Breast epithelium (tissue), 4 donors: ENCODE measurements at places on chromosomes 6 and 20.

DNA sequence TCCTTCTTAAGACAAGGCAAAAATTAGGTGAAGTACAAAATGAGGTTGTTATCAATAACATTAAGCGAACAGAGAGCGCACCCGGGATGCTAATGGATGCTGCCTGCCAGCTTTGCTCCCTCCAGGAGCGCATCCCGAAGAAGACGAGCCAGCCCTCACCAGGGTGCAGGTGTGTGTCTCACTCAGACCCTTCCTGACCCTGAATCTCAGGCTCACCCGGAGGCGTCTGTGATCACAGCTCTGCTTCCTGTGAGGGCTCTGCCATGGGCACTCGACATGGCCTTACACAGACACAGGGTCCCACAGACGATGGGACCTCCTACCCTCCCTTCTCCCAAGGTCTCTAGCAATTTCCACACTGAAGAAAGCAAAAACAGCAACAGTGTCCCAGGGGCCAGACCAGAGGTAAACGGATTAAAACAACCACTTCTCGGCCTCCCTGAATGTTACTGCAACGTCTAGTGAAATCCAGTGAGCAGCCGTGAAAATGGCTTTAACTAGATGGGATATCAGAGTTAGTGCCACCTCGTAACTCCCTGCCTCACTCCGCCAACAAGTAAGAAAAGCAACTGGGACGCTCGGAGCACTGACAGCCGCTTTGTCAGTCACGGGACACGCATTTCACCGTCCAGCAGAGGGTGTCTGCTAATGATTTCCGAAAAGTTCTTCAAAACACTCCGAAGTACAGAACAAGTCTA, 11.7 kb downstream of the ZBTB46 start:
- peak overlapping the region; percentile 7 for H3K4me3 ChIP-seq
- H3K36me3 ChIP-seq = no peaks in the 10 kb centered on the region
- peak overlapping the region; percentile 36 for H3K27ac ChIP-seq
- DNase-seq = no peak
- H3K27me3 ChIP-seq = no peaks in the 10 kb centered on the region

DNA sequence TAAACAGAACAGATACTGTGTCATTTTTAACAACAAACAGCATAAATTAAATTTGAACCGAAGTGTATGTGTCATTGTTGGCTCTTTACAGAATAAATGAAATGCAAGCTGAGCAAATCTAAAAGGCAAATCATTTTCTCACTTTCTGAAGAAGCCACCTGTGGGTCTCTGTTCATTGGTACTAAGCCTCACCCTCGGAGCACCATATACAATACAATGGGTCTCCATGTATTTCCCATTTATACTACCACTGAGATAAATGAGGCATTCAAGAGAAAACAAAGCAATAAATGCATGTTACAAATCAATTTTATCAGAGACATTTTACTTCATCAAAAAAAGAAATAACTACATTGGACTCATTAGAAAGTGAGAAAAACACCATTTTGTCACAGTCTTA, 38.9 kb upstream of the HIVEP1 start:
- no peaks in the 10 kb centered on the region for H3K27me3 ChIP-seq
- H3K27ac ChIP-seq = no peak overlapping the region
- DNase-seq = no peak

DNA sequence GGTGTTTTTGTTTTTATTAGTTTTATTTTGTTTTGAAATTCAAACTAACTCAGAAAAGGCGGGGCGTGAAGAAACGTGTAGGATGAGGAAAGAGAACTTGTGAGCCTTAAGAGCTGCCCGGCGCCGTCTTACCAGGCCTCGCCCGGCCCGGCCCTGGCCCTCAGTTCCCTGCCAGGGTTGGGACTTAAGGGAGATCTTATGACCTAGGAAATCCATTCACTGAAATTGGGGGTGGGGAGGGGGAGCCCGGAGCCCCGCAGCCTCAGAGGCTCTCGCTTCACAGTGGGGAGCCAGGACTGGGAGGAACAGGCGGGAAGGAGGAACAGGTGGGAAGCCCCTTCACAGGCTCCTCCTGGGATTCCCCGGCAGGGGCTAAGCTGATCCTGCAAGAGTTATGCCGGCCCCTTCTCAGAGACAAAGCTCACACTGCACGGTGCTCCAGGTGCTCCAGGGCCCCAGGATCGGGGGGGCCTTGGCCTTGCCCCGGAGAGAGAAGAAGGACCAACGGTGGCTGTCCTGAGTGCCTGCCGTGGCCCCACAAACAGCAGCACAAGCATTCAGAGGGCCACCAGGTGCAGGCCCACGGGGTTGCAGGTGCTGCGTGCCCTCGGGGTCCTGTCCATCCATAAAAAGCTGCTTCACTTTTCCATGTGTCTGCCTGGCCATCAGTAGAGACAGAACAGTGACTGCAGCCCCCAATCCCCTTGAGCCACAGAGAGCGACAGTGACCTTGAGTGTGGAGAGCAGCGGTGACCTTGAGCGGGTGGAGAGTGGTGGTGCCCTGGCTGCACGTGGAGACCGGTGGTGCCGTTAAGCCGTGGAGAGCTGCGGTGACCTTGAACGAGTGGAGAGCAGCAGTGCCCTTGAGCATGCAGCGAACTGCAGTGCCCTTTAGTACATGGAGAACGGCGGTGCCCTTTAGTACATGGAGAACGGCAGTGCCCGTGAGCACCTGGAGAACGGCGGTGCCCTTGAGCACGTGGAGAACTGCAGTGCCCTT, 152.7 kb downstream of the DLL1 start:
- no peaks in the 10 kb centered on the region for H3K36me3 ChIP-seq
- H3K27ac ChIP-seq = peak overlapping the region; percentile 59

- H3K36me3 ChIP-seq = no peaks in the 10 kb centered on the region
- peaks cover 4% of the 10 kb centered on the region for H3K4me1 ChIP-seq
- H3K4me3 ChIP-seq = no peak overlapping the region
- H3K27ac ChIP-seq = peak overlapping the region; percentile 80
These were observed 54.0 kb upstream of the IPCEF1 start for GRCh38 chr6:154410619-154411072.

DNA sequence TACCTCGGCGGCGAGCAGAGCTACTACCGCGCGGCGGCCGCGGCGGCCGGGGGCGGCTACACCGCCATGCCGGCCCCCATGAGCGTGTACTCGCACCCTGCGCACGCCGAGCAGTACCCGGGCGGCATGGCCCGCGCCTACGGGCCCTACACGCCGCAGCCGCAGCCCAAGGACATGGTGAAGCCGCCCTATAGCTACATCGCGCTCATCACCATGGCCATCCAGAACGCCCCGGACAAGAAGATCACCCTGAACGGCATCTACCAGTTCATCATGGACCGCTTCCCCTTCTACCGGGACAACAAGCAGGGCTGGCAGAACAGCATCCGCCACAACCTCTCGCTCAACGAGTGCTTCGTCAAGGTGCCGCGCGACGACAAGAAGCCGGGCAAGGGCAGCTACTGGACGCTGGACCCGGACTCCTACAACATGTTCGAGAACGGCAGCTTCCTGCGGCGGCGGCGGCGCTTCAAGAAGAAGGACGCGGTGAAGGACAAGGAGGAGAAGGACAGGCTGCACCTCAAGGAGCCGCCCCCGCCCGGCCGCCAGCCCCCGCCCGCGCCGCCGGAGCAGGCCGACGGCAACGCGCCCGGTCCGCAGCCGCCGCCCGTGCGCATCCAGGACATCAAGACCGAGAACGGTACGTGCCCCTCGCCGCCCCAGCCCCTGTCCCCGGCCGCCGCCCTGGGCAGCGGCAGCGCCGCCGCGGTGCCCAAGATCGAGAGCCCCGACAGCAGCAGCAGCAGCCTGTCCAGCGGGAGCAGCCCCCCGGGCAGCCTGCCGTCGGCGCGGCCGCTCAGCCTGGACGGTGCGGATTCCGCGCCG, 994 bp downstream of the FOXC1 start:
- peaks cover 25% of the 10 kb centered on the region for H3K27me3 ChIP-seq
- peak overlapping the region; percentile 91 for H3K27ac ChIP-seq
- no peak for DNase-seq
- peak overlapping the region; percentile 68 for H3K4me3 ChIP-seq

GRCh38 chr20:47188540-47188939, 168.0 kb downstream of the ZMYND8 start:
- no peak overlapping the region for H3K27ac ChIP-seq
- H3K36me3 ChIP-seq = no peaks in the 10 kb centered on the region
- no peak for DNase-seq
- no peak overlapping the region for H3K4me3 ChIP-seq
- H3K4me1 ChIP-seq = no peaks in the 10 kb centered on the region
- no peaks in the 10 kb centered on the region for H3K27me3 ChIP-seq

DNA sequence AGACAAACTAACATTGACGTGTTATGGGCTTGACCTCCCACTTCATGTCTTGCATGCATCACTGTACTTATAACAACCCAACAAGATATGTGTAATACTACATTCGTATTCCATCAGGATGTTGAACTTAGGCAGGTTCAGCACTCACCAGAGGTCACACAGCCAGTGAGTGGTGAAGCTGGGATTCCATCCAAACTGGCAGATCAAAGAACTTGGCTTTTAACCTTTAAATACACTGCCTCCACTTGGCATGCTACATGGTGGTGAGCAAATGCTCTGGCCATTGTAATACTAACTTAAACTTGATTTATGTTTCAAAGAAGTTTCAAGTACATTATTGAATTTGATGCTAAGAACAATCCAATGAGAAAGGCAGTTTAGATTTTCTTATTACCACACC, 10.7 kb upstream of the HDDC2 start:
- no peak overlapping the region for H3K4me3 ChIP-seq
- no peaks in the 10 kb centered on the region for H3K36me3 ChIP-seq
- no peaks in the 10 kb centered on the region for H3K27me3 ChIP-seq
- no peak for DNase-seq
- no peak overlapping the region for H3K27ac ChIP-seq
- no peaks in the 10 kb centered on the region for H3K4me1 ChIP-seq
